Stimulated activated CD8-positive, alpha-beta memory T cell treated with anti-CD3 and anti-CD28 coated beads, Interleukin-12 subunit alpha, Interleukin-12 subunit beta, amount 100 ng/mL, for 4 hours (primary cell): ENCODE measurements at places on chromosomes 16 and 17.
A peak's percentile ranks its signal among the peaks of the same experiment; 100 is the strongest.

- DNase-seq, result no peak
Measured at GRCh38 chr16:70438585-70438968, 323 bp downstream of the ST3GAL2 start.

- no peak for DNase-seq
Measured at GRCh38 chr17:80124351-80124981, 22.5 kb downstream of the EIF4A3 start.

GRCh38 chr16:24504472-24505345 lies 34.7 kb upstream of the RBBP6 start:
- DNase-seq, result peak; percentile 14

- DNase-seq, result peak; percentile 34
Measured at GRCh38 chr16:11915114-11915643, 577 bp downstream of the GSPT1 start.

DNA sequence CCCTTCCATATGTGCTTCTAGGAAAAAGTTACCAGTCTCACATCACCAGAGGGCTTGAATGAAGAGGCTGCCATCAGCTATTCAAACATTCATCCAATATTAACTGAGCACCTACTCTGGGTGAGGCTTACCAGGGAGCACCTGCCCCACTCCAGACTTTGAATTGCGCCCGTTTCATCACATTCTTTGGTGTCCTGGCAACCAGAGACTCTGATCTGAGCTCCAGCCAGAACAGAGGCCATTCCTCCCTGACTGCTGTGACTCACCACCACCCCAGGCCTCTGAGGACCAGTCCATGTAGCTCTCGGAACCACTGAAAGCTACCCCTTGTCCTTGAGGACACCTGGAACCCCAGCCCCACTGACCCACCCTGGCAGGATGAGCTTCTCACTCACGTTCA lies at the start of gene C16orf96:
Gene C16orf96, plus strand, starts transcription at position 229 of the 400 bp plus-strand sequence. Its CDS starts 150 bp downstream, at position 379.
- DNase-seq, result no peak

DNA sequence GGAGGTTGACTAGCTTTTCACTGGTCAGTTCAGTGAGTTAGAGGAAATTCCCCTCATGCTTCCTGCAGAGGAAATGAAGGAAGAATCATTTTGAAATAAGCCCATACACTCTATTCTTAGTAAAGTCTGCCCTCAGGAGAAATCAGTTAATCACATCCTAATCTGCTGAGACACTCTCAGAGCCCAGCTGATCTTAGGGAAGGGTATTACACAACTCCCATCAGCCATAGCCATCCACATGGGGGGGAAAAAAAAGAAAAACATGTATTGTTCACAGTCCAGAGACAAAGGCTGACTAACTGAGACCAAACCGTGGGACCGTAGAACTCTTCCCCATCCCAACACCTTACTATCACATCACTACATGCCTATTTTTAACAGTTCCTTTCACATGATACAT lies 722.3 kb downstream of the CDH8 start:
- DNase-seq, result no peak

DNA sequence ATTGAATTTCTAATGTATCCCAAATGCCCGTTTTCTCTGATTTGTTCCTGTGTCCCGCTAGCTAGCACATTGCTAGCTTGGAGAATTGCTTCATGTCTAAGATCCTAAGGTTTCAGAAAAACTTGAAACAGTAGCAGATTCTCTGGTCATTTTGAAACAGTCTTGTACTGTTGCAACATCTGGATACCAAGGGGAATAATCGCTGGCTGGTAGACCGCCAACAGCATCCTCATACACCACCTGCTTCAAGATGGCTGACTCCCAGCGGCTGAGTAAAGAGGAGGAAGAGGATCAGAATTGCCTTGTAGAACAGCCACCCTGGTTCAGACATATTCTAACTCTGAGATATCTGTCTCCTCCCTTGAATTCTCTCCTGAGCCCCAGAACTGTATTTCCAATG lies 226.7 kb upstream of the ELAC2 start:
- no peak for DNase-seq

DNA sequence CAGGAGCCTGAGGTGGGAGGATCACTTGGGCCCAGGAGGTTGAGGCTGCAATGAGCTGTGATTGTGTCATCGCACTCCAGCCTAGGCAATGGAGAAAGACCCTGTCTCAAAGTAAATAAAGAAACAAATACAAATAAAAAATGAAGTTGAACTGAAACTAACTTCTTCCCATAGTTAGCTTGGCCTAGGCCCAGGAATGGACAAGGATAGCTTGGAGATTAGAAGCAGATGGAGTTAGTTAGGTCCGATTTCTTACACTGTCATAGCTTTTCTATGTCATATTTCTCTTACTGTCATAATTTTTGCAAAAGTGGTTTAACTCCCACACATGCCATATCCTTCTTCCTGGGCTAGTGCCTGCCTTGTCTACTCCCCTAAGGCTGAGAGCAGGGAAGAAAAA lies 154.7 kb upstream of the CACNG3 start:
- no peak for DNase-seq

DNA sequence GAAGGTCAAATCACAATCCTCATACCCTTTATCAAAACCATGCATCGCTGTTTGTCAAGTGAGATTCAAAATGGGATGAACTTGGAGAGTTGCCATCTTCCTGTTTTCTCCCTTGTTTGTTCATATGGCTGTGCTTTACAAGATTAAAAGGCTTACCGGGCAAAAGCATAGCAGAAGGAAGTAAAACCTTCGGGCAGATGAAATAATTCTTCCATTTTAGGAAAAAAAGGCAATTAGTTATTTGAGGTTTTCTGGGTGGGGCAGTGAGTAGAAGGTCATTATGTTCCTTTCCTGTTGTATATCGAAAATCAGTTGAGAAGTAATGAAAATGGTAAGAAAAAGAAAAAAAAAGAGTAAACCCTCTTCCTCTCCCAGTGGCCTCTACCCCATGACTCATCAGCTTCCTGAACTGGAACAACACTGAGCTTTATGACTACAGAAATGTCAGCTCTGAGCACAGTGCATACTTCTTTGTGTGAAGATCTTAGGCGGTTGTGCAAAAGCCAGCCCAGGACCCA lies 369.2 kb downstream of the CDH13 start:
- no peak for DNase-seq

- DNase-seq, result no peak
Measured at GRCh38 chr16:51355195-51355594, 204.1 kb upstream of the SALL1 start.

DNA sequence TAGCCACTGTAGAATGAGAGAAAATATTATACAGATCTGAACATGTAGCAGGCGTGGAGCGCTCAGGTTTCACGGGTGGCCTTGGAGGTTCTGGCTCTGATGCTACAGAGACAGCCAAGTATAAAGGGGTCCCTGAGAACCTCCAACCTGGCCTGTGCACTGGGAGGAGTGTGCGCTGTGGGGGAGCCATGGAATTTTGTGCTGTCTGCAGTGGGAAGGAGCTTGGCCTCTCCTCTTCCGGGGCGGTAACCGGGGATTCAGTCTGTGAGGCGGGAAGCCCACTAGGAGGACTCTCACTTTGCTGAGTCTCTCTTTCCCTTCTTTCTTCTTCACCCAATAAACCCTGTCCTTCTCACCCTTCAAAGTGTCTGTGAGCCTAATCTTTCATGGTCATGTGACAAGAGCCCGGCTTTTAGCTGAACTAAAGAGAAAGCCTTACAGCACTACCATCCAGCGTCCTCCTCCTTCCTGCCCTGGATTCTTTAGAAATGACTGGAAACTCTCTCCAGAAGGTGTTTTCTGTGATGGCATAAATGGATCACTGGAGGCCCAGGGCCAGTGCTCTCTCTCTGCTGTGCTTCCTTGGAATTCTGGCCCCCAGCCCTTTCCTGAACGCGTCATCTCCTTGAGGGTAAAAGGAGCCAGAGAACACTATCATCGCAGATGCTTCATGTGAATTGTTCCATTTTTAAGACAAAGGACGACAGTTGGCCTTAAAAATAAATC lies 232.1 kb upstream of the CACNG5 start:
- no peak for DNase-seq

GRCh38 chr16:52912565-52913173 lies 140.0 kb downstream of the CHD9NB start:
- no peak for DNase-seq

GRCh38 chr16:27320261-27321012 lies 6.7 kb downstream of the IL4R start:
- no peak for DNase-seq

GRCh38 chr16:10561425-10561824 lies 19.0 kb downstream of the EMP2 start:
- no peak for DNase-seq

- DNase-seq, result no peak
Measured at GRCh38 chr17:29802246-29802645, 127.8 kb downstream of the SSH2 start.

- DNase-seq, result no peak
Measured at GRCh38 chr17:65438708-65439294, 122.6 kb downstream of the AXIN2 start.

DNA sequence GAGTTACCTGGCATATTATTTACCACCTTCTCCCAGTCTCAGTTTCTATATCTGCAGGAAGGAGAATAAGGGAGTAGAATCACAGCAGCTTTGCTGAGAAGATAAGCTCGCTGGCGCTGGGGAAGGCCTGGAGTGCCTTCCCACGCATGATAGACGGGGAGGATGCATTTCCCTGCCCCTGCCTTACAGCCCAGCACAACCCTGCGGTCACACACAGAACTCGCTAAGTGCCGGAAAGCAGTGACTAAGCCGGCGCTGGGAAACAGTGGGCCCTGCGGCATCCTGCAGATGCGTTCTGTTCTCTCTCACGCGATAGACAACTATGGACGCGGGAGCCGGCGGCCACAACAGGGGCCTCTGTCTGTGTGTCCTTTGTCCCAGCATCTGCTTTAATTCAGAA lies 4.8 kb downstream of the CA5A start:
- DNase-seq, result no peak

- no peak for DNase-seq
Measured at GRCh38 chr17:33342025-33342424, 48.9 kb upstream of the ASIC2 start.

- DNase-seq, result no peak
Measured at GRCh38 chr17:47117386-47117785, 71.7 kb downstream of the CDC27 start.

GRCh38 chr17:59329176-59330052 lies 2.0 kb upstream of the YPEL2 start:
- DNase-seq, result no peak

DNA sequence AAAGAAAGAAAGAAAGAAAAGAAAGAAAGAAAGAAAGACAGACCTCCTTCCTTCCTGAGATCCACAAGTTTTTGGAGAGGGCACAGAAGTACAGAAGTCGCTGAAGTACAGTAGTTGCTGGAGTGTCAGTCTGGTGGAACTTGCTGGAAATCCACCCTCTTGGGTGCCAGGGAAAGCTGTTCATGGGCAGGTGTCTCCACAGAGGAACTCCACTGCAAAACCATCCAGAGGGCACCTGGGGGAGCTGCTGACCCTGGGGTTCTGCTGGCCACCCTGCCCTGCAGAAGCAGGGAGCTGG lies 3.5 kb upstream of the PRR14 start:
- DNase-seq, result no peak

- no peak for DNase-seq
Measured at GRCh38 chr17:2871720-2872119, 75.5 kb downstream of the RAP1GAP2 start.

- no peak for DNase-seq
Measured at GRCh38 chr16:19914877-19915276, 30.2 kb upstream of the GPRC5B start.

DNA sequence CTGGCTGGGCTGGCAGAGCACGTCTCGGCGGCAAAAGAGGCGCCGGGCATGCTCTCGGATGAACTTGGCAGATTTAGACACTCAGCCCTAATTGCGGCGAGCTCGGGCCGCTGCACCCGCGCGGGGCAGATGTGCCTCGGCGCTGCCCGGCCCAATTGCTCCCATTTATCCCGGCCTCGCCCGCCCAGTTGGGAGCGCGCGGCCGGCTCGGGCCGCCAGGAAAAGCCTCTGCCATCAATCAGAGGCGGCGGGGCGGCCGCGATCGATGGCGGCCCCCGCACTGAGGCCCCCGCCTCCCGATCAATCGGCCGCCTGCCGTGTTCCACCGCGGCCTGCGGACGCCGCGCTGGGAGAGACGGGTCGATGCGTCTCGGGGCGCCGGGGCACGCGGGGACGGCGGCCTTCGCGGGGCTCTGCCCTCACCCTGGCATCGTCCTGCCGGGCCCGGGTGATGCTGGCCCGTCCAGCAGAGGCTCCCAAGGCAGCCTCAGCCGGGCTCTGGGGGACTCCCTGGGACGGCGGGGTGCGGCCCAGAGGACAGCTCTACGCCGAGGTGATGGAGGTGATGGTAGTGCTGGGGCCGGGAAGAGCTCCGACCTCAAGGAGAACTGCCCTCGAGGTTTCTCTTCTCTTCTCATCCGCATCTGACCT lies 200.9 kb upstream of the N4BP1 start:
- DNase-seq, result no peak

- DNase-seq, result no peak
Measured at GRCh38 chr17:61235827-61236197, 163.8 kb upstream of the TBX2 start.

DNA sequence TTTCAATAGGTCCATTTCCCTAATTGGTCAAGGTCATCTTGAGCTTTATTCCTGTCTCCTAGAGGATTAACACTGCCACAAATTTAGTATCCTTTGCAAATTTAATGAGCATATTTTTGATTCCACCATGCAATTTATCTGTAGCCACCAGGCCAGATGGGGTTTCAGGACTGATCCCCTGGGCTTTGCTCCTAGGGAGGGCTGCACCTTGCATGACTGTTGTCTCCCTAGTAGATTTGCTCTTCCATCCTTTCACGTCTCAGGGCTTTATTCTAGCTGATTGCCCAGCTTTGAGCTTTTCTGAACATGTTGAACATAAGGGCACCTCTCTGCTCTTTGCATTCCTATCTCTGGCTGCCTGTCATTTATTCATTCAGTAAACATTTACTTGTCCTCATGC lies 7.7 kb upstream of the KCNH6 start:
- no peak for DNase-seq

DNA sequence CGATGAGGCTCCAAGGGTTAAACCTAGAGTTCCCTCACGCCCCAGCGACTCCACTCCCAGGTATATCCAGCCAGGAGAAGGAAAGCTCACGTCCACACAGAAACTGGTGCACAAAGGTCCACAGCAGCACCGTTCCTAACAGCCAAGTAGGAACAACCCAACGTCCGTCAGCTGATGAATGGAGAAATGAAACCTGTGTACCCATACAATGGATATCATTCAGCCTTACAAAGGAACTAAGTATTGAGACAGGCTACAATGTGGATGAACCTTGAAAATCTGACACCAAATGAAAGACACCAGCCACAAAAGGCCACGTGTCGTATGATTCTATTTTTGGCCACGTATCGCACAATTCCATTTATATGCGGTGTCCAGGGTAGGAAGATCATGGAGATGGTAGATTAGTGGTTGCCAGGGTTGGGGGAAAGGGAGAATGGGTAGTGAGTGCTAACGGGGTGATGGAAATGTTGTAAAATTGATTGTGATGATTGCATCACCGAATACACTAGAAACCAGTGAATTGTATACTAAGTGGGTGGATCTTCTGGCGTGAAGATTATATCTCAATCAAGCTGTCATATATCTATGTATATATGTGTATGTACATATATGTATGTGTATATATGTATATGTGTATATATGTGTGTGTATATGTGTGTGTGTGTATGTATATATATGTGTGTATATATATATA lies 30.1 kb downstream of the NLRC3 start:
- DNase-seq, result no peak
